DMS79 (cell line): ENCODE measurements at places on chromosomes 2 and 18.

DNA sequence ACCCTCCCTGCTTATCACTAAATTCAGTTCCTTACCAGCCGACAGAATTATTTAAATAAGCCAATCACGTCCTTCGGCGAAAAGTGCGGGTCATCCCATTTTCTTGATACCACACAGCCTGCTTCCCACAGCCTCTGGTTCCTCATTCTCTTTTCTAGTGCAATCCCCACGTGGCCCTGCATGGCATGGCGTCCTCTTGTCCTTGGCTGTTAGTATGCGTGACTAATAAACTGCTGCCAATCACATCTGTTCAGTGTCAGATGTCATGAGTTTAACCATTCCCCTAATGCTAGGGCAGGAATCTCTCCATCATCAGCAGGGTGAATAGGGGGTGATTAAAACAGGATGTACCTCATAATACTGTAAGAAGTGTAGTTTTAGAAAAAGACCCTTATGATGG is 62.8 kb upstream of the TSPYL6 start:
- DNase-seq, result no peak

DNA sequence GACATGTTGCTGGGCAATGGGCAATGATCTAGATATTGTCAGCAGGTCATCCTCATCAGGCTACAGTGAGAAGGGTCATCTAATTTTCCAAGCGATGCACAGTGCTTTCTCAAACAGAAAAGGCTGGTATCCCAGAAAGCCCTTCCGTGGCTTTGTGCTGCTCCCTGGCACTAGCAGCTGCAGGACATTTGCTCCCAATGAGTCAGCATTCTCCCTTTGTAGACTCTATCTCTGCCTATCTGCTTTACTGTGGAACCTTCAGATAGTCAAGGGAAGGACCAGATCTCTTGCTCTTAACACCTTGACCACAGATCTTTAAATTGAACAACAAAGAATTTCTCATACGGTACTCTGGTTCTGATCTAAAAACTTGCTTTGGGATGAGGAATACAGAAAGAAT is 101.4 kb downstream of the CDH2 start:
- DNase-seq, result no peak

GRCh38 chr2:195818526-195818925 is 161.5 kb downstream of the SLC39A10 start:
- DNase-seq, result no peak

GRCh38 chr18:55416791-55417190 is 171.2 kb downstream of the TCF4 start:
- no peak for DNase-seq

- DNase-seq, result no peak
These were observed 58.3 kb downstream of the ZNF532 start for GRCh38 chr18:58922995-58923394.

DNA sequence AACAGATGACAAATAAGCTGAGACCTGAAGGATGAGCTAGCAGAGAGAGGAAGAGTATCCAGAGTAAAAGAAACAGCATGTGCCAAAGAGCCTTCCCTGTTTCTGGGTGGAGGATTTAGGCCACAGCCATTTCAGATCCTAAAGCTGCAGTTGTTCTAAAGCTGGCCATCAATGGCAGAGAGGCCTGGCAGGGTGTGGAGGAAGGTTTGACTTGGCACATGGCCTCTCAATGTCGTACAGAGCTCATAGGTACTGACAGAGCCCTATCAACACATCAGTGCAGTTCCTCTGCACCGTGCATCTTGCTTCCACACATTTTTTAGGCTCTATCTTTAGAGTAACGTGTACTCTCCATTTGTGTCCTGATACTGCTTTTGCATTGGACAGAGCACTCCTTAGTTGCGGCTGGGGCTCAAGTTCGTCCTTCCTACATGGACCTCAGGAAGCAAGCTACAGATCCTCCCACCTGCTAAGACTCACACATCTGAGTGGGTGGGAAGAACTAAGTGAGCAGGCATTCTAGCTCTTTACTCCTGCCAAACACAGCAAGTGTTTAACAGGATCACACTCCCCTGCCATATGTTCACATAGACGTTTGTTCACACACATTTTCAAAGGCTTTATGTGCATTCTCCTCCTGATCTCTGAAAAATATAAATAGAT is 3.0 kb upstream of the CHMP3 start:
- DNase-seq, result no peak

DNA sequence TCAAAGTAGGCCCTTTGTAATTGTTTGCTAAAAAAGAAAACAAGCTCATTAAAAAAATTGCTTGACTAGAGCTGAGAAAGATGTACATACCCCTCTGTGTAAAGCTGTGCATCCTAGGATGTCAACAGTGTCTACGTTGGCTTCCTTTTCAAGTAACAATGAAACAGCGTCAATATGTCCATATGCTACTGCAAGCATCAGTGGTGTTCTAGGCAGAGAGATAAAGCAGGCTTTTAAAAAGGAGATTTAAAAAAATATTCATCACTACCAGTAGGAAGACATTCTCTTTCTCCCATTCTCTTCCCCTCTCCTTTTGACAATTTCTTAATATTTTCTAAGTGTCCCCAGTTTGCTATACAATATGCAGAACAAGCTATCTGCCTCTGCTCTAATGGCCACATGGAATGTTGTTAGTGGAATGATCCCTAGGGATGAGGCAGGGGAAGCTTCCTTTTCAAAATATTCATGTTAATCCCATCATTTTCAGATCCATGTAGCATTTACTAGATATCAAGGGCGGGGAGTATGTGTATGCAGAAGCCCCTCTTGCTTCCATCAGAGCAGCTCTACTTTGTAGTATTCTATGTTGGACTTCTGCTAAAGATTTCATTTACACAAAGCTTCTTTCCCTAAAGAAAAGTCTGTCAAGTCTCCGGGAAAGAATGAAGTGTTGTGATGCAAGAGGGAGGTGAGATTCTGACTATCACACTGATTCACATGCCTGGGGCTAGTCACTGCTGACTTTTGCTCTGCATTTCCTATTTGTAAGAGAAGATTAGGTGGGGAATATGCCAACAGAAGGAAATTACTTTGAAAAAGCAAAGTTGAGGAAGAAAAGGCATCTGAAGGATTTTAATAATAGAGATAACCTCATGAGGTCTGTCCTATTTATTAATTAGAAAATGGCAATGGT is 81.5 kb upstream of the PGAP1 start:
- DNase-seq, result no peak

GRCh38 chr2:195594919-195595694 is 61.9 kb upstream of the SLC39A10 start:
- DNase-seq, result no peak

- DNase-seq, result no peak
These were observed 37.1 kb upstream of the LPIN1 start for GRCh38 chr2:11709293-11709692.

- DNase-seq, result no peak
These were observed 52.3 kb downstream of the SOS1 start for GRCh38 chr2:39068299-39069135.

- DNase-seq, result no peak
These were observed 38.5 kb upstream of the ATP8B1 start for GRCh38 chr18:57841568-57841967.

DNA sequence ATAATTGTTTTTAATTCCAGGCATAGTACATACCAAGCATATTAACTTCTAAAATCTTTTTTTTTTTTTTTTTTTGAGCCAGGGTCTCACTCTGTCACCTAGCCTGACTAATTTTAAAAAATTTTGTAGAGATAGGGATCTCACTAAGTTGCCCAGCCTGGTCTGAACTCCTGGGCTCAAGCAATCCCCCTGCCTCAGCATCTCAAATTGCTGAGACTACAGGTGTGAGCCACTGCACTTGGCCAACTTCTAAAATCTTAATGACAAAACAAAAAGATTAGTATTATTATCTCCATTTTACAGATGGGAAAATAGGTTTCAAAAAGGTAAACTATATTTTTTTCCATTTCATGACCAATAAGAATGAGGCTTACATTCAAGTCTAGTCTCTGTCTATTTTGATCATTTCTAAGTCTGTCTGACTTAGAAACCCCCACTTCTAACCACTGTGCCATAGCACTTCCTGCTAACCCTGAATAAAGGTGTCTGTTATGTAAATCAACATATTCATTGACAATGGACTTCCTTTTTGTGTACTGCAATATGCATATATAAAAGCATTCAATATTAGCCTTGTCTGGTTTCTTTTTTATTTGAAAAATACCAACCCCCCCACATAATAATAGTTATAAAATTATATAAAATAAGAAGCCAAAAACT is 28.7 kb upstream of the ZEB2 start:
- no peak for DNase-seq

DNA sequence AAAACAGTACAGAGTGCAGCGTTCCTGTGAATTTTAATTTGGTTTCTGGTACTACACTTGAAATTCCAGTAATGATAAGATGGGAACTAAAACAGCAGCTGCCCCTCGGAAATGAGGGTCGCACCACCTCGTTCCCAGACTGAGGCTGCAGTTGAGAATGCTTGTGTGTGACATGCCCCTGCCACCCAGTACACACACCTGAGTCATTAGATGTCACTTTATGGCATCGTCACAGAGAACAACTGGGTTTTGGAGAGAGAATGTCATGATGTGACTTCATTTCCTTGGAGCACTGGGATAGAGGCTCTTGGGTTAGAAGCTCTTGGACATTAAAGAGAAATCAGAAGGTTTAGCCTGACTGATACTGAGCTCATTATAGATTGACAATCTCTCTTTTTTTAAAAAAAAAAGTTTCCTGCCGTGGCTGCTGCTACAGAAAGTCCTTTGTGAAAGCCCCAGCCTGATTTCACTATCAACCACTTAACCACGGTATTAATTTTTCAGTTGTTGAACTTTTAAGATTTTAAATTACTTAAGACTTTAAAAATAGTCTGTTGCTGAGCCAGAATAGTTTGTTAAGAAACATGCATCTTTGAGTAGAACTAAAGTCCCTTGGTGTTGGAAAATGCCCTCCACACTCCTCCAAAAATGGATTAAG is 24.5 kb downstream of the BCL2L11 start:
- DNase-seq, result no peak

- DNase-seq, result no peak
These were observed 331.3 kb downstream of the THSD7B start for GRCh38 chr2:137096693-137097092.

DNA sequence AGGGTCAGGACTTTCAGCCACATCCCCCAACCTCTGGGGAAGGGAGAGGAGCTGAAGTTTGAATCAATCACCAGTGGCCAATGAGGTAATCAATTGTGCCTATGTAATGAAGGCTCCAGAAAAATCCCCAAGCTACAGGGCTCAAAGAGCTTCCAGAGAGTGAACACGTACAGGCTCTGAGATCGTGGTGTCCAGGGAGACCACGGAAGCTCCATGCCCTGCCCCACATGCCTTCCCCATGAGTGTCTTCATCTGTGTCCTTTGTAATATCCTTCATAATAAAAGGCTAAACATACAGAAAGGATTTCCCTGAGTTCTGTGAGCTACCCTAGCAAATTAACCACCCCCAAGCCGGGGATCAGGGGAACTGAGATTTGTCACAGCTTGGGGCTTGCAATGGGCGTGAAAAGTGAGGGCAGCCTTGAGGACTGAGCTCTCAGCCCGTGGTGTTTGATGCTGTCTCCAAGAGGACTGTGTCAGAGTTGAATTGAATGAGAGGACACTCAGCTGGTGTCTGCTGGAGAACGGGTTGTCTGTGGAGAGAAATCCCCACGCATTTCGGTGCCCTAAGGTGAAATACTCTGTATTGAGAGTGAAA is 25.5 kb upstream of the TUBB6 start:
- DNase-seq, result no peak
